Activated CD8-positive, alpha-beta T cell treated with anti-CD3 and anti-CD28 coated beads, Interleukin-2, amount 10 ng/mL, durations not matched to agents 7 days and 5 days (primary cell): ENCODE measurements at places on chromosomes 4 and X.

DNA sequence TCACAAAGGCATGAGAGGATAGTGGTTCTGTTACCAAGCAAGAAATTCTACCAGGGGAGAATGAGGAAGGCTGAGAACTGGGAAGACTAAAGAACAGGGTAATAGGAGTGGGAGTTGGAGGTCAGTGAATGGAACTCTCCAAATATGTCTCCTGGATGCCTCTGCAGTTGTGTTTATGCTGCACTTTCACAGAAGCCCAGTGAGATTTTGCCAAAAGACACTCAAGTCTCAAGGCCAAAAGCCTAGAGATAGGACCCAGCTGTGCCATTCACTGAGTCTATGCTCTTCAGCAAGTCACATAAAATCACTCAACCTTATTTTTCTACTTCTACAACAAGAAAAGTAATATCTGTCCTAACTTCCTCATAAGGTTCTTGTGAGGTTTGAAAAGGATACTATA is 285.4 kb downstream of the UNC5C start:
- no peaks in the 10 kb centered on the region for H3K36me3 ChIP-seq
- no peak overlapping the region for H3K27ac ChIP-seq
- no peaks in the 10 kb centered on the region for H3K4me1 ChIP-seq

GRCh38 chr4:132564920-132565319 is 584.2 kb upstream of the PCDH10 start:
- H3K27me3 ChIP-seq: no peaks in the 10 kb centered on the region
- DNase-seq: no peak
- no peaks in the 10 kb centered on the region for H3K36me3 ChIP-seq
- H3K4me1 ChIP-seq: no peaks in the 10 kb centered on the region
- H3K27ac ChIP-seq: no peak overlapping the region

DNA sequence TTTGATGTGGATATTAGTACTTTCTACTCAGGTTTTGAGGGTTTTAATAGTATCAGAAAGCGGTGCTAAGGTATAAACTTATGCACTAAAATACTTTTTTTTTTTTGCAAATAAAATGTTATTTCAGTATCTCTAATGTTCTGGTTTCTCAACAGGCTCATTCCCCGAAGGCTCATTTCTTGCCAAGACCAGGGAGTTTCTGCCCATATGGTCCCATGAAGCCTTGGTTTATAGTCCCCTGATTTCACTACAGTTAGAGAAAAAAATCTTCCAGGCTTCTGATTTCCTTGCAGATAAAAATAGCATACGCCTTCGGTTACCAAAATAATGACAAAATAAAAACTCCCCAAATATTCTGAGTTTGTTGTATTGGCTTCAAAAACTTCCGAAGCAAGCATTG is 814.2 kb upstream of the PABPC4L start:
- no peaks in the 10 kb centered on the region for H3K36me3 ChIP-seq
- H3K4me3 ChIP-seq: no peak overlapping the region
- H3K27ac ChIP-seq: no peak overlapping the region
- no peak for DNase-seq

- H3K36me3 ChIP-seq: peaks cover 40% of the 10 kb centered on the region
- no peak for DNase-seq
- H3K27ac ChIP-seq: no peak overlapping the region
- no peak overlapping the region for H3K4me3 ChIP-seq
- H3K27me3 ChIP-seq: no peaks in the 10 kb centered on the region
These were observed 46.6 kb downstream of the HTT start for GRCh38 chr4:3121110-3121509.

GRCh38 chr4:135144498-135144897 is 942.9 kb upstream of the PABPC4L start:
- DNase-seq: no peak
- H3K27me3 ChIP-seq: no peaks in the 10 kb centered on the region
- no peaks in the 10 kb centered on the region for H3K4me1 ChIP-seq
- no peak overlapping the region for H3K4me3 ChIP-seq
- H3K36me3 ChIP-seq: no peaks in the 10 kb centered on the region
- no peak overlapping the region for H3K27ac ChIP-seq

GRCh38 chr4:23770011-23770410 is 119.8 kb downstream of the PPARGC1A start:
- no peak overlapping the region for H3K27ac ChIP-seq
- no peaks in the 10 kb centered on the region for H3K27me3 ChIP-seq
- H3K4me1 ChIP-seq: no peaks in the 10 kb centered on the region
- H3K36me3 ChIP-seq: no peaks in the 10 kb centered on the region
- no peak overlapping the region for H3K4me3 ChIP-seq

- H3K27me3 ChIP-seq: no peaks in the 10 kb centered on the region
- H3K27ac ChIP-seq: no peak overlapping the region
- no peak for DNase-seq
- peaks cover 82% of the 10 kb centered on the region for H3K36me3 ChIP-seq
These were observed 42.3 kb downstream of the BCOR start for GRCh38 chrX:40055495-40055894.

GRCh38 chrX:20620306-20620705 is 353.6 kb upstream of the RPS6KA3 start:
- DNase-seq: no peak
- no peaks in the 10 kb centered on the region for H3K4me1 ChIP-seq
- H3K27ac ChIP-seq: no peak overlapping the region
- H3K27me3 ChIP-seq: peaks cover 2% of the 10 kb centered on the region
- no peaks in the 10 kb centered on the region for H3K36me3 ChIP-seq

DNA sequence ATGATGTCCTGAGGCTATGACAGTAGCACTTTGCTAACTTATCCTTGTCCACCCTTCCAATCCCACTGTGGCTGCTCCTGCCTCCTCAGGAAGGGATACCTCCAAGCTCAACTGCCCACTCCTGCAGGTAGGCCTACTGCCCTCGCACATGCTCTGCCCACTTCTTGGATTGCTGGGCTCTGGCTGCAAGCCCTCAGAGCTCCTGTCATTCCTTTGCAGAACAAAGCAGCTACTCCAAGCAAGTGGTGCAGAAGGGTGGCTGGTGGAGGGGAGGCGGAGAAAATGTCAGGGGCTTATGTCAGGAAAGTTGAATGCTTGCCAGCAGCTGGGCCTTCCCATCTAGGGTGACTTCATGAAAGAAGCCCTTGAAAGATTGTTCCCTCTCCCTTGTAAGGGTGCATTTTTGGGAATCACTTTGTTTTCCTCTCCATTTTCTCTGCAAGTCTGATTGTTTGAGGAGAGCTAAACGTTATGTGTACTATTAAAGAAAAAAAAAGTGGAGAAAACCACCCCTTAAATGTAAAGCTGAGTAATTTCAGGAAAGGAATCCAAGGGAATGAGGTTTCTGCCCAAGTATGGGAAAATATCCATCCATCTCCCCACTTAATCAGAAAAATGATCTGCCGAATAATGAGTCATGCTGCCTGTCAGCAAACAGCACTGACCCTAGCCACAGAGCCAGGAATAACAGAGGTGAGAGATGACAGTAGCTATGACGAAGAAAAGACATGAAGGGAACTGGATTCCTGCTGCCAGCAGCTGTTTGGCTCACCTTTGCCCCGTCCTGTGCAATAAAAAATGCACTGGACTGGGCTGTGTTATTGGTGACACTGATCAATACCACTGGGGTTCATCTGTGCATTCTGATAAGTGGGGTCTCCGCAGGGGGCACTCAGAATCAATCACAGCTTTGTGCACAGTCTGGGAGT is 102.0 kb downstream of the RTL5 start:
- no peaks in the 10 kb centered on the region for H3K27me3 ChIP-seq
- no peaks in the 10 kb centered on the region for H3K36me3 ChIP-seq
- no peaks in the 10 kb centered on the region for H3K4me1 ChIP-seq
- H3K27ac ChIP-seq: no peak overlapping the region
- H3K4me3 ChIP-seq: no peak overlapping the region

- no peaks in the 10 kb centered on the region for H3K27me3 ChIP-seq
- H3K4me3 ChIP-seq: no peak overlapping the region
- no peaks in the 10 kb centered on the region for H3K36me3 ChIP-seq
- no peak for DNase-seq
These were observed 21.6 kb upstream of the MAPK10 start for GRCh38 chr4:86381431-86381830.

- H3K36me3 ChIP-seq: peaks cover 13% of the 10 kb centered on the region
- H3K27ac ChIP-seq: no peak overlapping the region
- peaks cover 31% of the 10 kb centered on the region for H3K4me1 ChIP-seq
- peak overlapping the region; percentile 52 for H3K4me3 ChIP-seq
- peaks cover 83% of the 10 kb centered on the region for H3K27me3 ChIP-seq
These were observed 20.7 kb downstream of the HAND2 start for GRCh38 chr4:173509036-173510001.

- H3K4me1 ChIP-seq: no peaks in the 10 kb centered on the region
- H3K4me3 ChIP-seq: no peak overlapping the region
- H3K36me3 ChIP-seq: no peaks in the 10 kb centered on the region
- DNase-seq: no peak
These were observed 19.7 kb upstream of the DOCK11 start for GRCh38 chrX:118475903-118476302.

- H3K27me3 ChIP-seq: no peaks in the 10 kb centered on the region
- H3K4me3 ChIP-seq: no peak overlapping the region
- no peaks in the 10 kb centered on the region for H3K36me3 ChIP-seq
- no peak for DNase-seq
- no peaks in the 10 kb centered on the region for H3K4me1 ChIP-seq
These were observed 228.2 kb downstream of the PCDH10 start for GRCh38 chr4:133377286-133377685.

DNA sequence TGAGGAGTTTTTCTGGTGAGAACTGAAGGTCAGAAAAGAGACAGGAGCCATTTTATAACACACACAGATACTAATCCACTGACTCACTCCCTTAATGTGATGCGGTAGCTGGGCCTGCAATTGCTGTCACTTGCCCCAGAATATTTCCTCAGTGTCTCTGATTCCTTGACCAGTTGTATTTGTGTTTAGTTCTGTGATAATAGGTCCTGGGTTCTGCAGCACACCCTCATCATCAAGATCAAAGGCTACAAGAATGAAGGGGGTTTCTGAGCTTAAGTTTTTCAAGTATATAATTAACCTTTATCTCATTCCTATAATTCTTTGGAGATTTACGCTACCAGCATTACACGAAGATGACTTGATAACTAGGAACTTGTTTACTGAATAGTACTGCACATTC is 576.5 kb upstream of the CPXCR1 start:
- H3K27ac ChIP-seq: no peak overlapping the region
- no peak for DNase-seq
- H3K36me3 ChIP-seq: no peaks in the 10 kb centered on the region
- no peaks in the 10 kb centered on the region for H3K4me1 ChIP-seq
- H3K4me3 ChIP-seq: no peak overlapping the region

- peaks cover 10% of the 10 kb centered on the region for H3K36me3 ChIP-seq
- peaks cover 29% of the 10 kb centered on the region for H3K4me1 ChIP-seq
- H3K4me3 ChIP-seq: no peak overlapping the region
- H3K27me3 ChIP-seq: peaks cover under 1% of the 10 kb centered on the region
- DNase-seq: peak; percentile 27
These were observed 1.4 kb upstream of the CORIN start for GRCh38 chr4:47839259-47839658.

DNA sequence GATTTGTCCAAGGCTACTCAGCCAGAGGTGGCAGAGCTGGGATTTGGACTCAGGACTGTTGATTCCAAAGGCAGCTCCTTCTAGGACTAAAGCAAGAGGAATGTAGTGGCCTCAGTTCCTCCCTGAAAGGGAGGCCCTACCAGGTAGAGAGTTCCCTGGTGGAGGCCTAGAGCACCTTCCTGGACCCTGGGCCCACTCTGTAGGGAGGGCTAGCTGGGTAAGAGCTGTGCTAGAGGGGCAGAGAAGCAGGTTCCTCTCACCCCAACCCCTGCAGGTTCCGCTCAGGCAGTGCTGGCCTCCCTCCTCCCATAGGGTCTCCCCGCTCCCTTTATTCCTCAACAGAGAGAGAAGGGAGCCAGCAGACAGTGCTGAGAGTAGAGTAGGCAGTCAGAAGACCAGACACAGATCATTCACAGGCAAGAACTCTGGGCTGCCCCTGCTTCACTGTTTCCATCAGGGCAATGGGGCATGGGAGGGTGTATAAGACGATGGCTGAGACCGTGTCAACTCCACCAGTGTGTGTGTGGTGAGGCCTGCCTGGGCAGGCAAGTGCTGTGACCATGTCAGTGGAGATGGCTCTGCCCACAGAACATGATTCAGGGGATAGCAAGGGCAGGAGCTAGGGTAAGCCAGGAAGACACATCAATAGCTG is 12.4 kb upstream of the PJA1 start:
- H3K36me3 ChIP-seq: no peaks in the 10 kb centered on the region
- no peak overlapping the region for H3K4me3 ChIP-seq
- no peak overlapping the region for H3K27ac ChIP-seq
- no peak for DNase-seq
- peaks cover 9% of the 10 kb centered on the region for H3K27me3 ChIP-seq

GRCh38 chr4:628821-629635 is 3.7 kb downstream of the PDE6B start:
- DNase-seq: no peak
- H3K4me3 ChIP-seq: no peak overlapping the region
- no peak overlapping the region for H3K27ac ChIP-seq
- no peaks in the 10 kb centered on the region for H3K27me3 ChIP-seq

DNA sequence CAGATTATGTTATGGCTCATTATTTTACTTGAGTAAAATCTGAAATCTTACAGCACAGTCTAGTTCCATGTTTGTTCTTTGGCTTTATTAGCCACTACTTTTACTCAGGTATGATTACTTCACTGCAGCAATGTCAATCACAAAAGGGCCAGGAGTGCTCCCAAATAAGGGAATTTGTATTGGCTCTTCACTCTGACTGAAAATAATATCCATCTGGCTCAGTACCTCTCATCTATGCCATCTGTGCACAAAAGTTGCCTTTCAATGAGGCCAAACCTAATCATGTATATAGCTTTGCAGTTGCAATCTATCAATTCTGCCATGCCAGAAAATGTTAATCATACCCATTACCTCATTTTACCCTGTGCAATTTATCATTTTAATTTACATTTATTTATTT is 161.1 kb downstream of the TECRL start:
- no peak overlapping the region for H3K27ac ChIP-seq
- no peaks in the 10 kb centered on the region for H3K27me3 ChIP-seq
- DNase-seq: no peak

DNA sequence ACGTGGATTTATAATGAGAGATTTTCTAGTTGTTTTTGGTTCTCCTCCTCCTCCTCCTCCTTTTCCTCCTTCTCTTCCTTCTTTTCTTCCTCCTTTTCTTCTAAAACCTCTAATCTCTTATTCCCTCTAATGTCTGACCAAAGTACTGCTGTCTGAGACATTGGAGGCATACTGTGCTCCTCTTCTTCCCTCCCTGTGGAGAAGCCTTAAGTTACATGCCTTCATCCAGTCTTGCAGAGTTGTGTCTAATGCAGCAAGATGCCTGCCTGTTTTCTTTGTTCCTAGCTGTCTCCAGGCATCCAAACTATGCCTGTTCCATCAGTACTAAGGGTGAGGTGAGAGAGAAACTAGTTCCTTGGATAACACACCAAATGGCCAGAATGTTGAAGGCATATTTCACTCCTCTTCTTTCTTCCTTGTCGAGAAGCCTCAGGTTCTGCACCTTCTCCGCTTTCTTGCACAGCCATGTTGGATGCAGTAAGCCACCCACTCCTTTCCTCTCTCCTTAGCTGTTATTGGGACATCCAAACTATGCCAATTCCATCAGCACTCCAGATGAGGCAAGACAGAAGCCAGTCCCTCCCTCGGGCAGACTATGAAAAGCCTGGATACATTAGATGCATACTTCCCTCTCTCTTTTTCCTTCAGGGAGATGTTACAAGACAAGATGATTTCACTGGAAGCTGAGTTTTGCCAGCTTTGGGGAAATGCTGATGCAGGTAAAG is 285.7 kb upstream of the TRAM1L1 start:
- H3K27me3 ChIP-seq: no peaks in the 10 kb centered on the region
- H3K36me3 ChIP-seq: no peaks in the 10 kb centered on the region
- H3K4me3 ChIP-seq: no peak overlapping the region
- no peak for DNase-seq
- H3K4me1 ChIP-seq: no peaks in the 10 kb centered on the region
- no peak overlapping the region for H3K27ac ChIP-seq

- H3K36me3 ChIP-seq: no peaks in the 10 kb centered on the region
- H3K4me3 ChIP-seq: no peak overlapping the region
- no peak overlapping the region for H3K27ac ChIP-seq
These were observed 392.4 kb upstream of the ATOH1 start for GRCh38 chr4:93436000-93436626.
